Stimulated activated CD4-positive, alpha-beta T cell treated with anti-CD3 and anti-CD28 coated beads, Interleukin-12 subunit alpha, Interleukin-12 subunit beta, amount 100 ng/mL, for 24 hours (primary cell): ENCODE measurements at places on chromosomes 4 and X.
A peak's percentile ranks its signal among the peaks of the same experiment; 100 is the strongest.

GRCh38 chr4:94583914-94584641 is 132.3 kb downstream of the PDLIM5 start:
- no peak for DNase-seq

DNA sequence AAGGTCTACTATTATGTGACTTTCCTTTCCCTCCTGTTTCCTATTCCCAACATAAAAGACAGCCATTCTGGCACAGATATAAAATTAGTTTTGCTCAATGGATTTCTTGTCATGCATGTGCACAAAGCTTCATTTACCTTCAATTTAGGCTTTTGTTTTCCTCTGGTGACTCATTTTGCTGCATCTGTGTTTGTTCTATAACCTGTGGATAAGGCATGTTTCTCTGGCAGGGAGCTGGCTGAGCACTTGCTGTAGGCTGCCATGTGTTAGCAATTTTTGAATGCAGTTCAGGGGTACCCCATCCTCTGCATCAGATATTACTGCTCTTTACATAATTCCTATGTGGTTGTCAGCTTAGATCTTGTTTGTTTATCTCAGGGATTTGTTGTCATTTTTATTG is 202.8 kb upstream of the GRID2 start:
- no peak for DNase-seq

GRCh38 chrX:130091980-130092522 is 18.2 kb downstream of the ELF4 start:
- peak; percentile 77 for DNase-seq

DNA sequence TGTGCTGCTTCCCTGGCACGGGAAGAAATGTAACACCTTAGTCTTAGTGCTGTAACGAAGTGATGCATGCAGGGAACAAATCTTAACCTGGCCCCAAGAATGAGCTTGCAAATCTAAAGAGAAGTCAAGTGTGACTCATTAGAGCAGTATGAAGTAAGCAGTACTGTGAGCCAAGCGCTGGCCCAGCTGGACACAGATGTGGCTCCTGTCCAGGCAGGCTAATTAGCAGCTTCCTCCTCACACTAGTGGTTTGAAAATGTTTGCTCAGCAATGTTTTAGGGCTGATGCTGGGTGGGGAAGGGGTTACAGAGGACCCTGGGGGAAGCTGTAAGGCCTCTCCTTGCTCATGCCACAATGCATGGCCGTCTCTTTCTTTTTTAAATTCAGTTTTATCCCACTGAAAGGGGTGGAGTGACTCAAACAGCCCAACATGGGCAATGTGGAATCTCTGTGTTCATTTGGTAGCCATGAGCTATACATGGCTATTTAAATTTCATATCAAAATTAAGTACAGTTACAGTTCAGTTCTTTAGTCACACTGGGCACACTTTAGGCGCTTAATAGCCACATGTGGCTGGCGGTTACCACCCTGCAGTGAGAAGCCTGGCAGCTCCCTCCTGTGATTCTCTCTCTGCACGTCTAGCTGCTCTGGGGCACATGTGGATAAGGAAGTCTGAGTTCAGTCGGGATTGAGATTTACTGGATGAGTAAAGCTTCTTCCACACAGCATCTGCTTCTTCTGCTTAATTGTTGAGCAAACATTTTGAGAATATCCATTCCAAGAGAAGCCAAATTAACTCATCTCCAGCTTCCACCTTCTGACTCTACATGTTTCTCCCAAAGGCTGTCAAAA is 48.8 kb downstream of the MAP7D2 start:
- DNase-seq = no peak
